ENCODE measurements at places on chromosomes 4 and X. TPM values are rescaled to one million over a fixed set of nuclear protein-coding genes. Genes with fewer than 3 reads are reported as not detected.

DNA sequence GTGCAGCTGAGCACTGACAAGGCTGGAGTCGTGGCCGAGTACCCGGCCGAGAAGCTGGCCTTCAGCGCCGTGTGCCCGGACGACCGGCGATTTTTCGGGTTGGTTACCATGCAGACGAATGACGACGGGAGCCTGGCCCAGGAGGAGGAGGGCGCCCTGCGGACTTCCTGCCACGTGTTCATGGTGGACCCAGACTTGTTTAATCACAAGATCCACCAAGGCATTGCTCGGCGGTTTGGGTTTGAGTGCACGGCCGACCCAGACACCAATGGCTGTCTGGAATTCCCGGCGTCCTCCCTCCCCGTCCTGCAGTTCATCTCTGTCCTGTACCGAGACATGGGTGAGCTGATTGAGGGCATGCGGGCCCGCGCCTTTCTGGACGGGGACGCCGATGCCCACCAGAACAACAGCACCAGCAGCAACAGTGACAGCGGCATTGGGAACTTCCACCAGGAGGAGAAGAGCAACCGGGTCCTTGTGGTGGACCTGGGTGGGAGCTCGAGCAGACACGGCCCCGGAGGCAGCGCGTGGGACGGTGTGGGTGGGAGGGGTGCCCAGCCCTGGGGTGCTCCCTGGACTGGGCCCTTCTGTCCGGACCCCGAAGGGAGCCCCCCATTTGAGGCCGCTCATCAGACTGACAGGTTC, 24.3 kb downstream of the RGS12 start:
- no peak for DNase-seq

- no peak for DNase-seq
Measured at GRCh38 chr4:186902361-186902760, 178.7 kb upstream of the FAT1 start.

DNA sequence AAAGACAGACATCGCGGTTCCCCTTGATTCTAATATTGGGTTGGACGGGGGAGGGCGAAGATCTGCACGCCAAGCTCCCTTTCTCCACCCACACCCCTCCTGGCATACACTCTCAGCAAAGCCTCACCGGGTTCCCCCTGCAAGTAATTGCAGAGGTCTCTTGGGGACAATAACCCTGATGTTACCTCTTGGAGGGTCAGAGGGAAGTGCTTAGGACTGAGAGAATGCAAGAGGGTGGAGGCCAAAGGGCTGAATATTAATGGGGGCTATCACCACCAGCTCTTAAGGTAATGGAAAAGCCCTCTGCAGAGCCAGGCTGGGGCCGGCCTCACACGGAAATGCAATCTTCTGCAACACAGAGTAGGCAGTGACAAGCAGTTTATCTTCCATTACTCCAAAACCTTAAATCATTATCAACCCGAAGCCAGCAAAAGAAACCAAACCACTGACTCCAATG, 344.1 kb upstream of the GATB start:
- no peak for DNase-seq

DNA sequence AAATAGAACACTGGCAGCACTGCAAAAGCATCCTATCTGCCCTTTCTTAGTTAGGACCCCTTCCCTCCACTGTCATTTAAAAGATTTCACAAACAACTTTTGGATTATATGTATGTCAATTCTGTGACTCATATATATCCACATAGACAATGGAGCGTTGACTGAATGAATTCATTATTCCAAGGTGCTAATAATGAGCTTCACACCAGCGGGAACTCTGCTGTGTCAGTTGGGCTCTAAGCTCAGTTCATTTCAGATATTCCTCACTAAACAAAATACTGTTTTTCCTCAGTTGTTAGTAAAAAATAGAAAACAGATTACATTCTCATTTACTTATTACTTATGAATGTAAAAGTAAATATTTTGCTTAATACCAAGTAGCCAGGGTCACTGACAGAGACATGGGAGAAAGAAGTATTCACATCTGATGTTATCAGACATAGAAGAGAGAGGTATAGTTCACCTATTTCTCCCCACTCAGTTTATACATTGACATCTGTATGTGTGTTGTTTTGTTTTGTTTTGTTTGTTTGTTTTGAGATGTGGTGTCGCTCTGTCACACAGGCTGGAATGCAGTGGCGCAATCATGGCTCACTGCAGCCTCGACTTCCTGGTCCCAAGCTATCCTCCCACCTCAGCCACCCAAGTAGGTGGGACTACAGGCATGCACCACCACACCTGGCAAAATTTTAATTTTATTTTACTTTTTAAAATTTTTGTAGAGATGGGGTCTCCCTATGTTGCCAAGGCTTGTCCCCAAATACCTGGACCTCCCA, 10.9 kb downstream of the NFKB1 start:
- DNase-seq: no peak

DNA sequence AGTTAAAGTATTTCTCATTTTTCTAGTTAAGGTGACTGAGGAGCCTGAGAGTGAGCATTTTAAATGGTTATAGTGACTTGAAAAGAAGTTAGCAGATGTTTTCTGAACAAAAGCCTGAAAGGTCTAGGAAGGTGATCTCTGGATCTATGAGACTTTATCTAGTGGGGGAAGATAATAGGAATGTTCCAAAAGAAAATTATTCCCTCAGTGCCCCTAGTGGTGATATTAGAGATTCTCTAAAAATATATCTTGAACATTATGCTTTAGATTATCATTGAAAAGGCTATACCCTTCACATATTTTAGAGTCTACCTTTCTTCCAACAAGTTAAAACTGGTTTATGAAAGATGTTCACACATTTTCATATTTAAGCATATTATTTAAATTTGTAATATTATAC, 69.0 kb upstream of the SPANXN1 start:
- DNase-seq: no peak

GRCh38 chrX:134721766-134722532, 63.7 kb upstream of the PLAC1 start:
- DNase-seq: no peak

- no peak for DNase-seq
Measured at GRCh38 chr4:185809121-185809520, 2.9 kb downstream of the SORBS2 start.

- peak; percentile 37 for DNase-seq
Measured at GRCh38 chr4:54658252-54659093, 716 bp downstream of the KIT start.

DNA sequence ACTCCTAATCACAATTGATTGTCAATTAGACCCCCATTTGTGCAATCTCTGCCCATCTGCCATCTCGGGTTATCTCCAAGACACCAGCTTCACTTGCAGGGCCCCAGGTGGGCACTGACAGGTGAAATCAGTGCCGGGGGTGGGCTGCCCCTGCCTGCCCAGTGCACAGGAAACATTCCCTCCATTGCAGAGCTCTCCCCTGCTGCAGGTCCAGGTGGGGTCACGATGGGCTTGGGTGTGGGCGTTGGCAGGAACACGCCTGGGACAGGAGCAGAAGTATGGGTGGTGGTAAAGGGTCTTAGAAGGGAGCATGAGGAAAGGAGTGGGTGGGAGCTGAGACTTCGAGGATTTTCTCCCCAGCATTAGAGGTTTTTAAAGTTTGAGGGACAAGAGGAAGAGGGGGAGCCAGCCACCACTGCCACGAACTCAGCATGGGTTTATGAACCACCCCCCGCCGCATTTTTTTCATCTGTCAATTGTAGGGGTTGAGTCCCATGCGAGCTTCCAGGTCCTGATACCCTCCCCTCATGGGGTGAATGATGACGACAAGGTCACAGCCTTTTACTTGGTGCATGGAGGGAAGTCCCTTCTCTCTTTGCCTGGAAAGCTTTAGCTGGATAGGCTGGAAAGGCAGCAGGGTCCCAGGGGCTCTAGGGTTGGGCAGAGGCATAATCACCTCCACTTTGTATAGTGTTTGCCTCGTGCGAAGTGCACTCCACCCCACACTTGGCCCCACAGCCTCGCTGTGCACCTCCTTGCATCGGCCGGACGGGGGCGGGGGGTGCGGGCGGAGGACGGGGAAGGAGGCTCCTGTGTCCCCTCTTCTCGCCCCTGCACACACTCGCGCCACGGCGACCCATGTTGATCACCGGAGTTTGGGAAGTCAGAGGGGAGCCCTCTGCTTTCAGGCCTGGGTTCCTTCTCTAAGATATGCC, 3.5 kb upstream of the NKX1-1 start:
- peak; percentile 32 for DNase-seq

DNA sequence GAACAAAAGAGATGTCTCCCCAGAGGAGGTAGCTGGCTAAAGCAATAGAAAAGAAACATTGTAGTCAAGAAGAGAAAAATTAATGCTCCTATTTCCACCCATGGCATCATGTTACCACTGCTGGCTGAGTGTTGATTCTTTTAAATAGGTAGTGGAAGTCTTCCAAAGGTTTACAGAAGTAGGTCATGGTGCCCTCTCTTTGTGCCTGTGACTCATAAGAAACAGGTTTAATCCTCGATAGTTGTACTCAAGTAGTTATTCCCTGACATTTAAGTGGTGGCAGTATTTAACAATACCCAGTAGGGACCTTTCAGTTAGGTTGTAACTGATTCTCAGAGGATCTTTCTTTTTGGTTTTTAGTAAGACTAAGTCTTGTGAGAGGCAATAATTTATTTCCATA, 247.8 kb downstream of the TEX13A start:
- no peak for DNase-seq

DNA sequence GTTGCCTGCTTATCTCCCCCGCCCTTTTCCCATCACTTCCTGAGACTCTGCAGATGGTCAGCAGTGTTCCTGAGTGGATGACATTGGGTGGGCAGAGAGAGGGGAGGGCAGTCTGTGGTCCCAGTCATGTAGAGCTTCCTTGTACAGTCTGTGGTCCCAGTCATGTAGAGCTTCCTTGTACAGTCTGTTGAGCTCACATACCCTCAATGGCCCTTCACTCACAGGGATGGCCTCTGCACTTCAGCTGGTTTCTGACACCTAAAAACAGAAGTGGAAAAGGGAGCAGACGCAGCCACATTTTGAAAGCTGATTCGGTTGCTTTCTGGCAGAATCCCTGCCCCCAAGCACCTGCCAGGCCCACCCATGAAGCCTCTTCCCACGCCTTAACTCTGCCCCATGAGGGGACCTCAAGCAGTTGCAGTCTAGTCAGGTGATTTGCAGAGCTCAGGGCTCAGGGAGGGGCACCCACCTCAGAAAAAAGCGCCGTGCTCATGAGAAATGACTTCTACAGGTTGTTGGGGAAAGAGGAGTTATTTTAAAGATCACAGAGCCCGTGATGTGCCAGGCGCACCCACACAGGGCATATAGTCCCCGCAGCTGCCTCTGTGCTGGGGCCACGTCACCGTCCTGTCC, 3.6 kb upstream of the TMEM271 start:
- no peak for DNase-seq

DNA sequence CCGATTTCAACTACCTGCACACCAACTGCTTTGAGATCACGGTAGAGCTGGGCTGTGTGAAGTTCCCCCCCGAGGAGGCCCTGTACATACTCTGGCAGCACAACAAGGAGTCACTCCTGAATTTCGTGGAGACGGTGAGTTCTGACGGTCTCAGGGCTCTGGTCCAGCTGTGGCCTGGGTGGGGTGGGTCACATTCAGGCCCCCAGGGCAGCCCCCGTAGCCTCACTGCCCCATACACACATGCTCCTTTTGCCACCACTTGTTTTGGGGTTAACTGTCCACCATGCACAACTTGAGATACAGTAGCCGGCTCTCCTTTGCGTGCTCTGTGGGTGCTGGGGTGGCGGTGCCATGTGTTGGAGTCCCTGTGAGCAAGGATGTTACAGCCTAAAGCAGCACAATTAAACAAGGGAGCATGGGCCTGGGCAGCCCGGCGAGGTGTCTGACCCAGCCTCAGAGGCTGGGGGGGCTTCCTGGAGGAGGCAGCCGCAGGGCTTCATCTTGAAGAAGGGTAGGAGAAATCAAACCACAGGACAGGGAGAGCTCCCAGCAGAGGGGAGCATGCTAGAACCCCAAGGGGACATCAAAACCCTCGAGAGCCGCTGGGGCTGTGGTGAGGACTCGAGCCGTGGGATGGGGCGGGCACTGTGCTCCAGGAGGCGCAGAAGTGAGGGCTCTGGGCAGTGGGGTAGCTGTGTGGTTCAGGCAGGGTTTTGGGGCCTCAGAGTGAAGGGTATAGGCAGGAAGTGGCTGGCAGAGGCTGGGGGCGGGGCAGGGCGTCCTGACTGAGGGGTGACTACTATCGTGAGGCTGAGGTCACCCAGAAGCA, 22.0 kb downstream of the CPZ start:
- DNase-seq: no peak

GRCh38 chr4:71186566-71187403, 152.0 kb upstream of the SLC4A4 start:
- peak; percentile 26 for DNase-seq

DNA sequence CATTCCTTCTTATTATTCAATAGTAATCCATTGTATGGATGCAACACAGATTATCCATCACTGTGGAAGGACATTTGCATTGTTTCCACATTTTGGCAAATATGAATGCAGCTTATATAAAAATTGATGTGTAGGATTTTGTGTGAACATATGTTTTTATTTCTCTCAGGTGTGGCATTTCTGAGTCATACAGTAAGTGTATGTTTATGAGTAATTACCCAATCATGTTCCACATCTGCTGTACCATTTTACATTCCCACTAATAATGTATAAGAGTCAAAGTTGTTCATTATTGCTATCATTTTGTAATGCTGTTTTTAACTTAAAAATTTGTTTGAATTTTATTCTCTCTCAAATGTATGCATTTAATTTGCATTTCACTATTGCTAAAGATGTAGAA, 25.5 kb downstream of the MAGEA4 start:
- DNase-seq: no peak

DNA sequence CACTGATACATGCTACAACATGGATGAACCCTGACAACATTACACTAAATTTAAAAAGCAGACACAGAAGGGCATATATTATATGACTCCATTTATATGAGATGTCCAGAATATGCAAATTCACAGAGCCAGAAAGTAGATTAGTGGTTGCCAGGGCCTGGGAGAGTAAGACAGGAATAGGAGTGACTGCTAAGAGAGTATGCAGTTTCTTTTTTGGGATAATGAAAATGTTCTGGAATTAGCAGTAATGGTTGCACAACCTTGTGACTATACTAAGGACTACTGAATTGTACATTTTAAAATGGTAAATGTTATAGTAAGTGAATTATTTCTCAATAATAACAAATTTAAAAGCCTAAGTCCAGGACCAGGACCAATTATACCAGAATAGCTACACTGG, 29.5 kb upstream of the NUP54 start:
- DNase-seq: no peak

Gene CYBB
- 0.38 TPM for total RNA-seq

Gene PAGE2B
- total RNA-seq: not detected

Gene CXXC4
- total RNA-seq: 5.1 TPM

Gene MXRA5
- 131 TPM for total RNA-seq

All from mesothelial cell of epicardium (in vitro differentiated cells).